ENCODE measurements at places on chromosomes 3 and 15. TPM values are rescaled to one million over a fixed set of nuclear protein-coding genes. Genes with fewer than 3 reads are reported as not detected.
A peak's percentile ranks its signal among the peaks of the same experiment; 100 is the strongest.

PATL2 gene
- 4.5 TPM for total RNA-seq

PPP1R14D gene
- total RNA-seq: not detected

DNA sequence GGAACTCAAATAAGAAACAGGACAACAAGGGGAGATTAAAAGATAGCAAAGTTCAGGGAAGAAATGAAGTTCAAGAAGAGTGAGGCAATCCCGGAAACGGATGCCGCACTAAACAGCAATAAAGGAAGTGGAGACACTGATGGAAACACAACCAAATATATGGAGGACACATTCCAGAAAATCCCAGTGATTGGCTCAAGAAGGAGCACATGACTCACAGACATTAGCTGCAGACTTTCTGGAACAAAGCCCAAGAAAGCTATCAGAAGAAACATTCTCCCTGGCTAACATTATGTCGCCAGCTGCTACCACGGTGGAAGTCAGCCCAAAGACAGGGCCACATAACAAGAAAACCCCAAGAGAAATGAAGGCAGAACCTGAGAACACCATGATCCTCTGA lies 18.1 kb upstream of the VGLL4 start:
- H3K27me3 ChIP-seq: no peaks in the 10 kb centered on the region
- no peak overlapping the region for H3K4me3 ChIP-seq
- H3K4me1 ChIP-seq: peaks cover 22% of the 10 kb centered on the region
- H3K36me3 ChIP-seq: no peaks in the 10 kb centered on the region
- no peak overlapping the region for H3K27ac ChIP-seq

DNA sequence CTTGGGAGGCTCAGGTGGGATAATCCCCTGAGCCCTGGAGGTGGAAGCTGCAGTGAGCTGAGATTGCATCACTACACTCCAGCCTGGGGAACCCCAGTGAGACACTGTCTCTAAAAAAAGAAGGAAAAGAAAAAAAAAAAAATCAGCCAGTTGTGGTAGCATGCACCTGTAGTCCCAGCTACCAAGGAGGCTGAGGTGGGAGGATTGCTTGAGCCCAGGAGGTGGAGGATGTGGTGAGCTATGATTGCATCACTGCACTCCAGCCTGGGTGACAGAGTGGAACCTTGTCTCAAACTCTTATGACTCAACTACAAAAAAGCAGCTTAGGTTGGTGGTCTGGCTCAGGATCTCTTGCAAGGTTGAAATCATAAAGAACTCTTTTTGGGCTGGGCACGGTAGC lies 19.3 kb upstream of the GPX1 start:
- H3K27me3 ChIP-seq: no peaks in the 10 kb centered on the region
- no peaks in the 10 kb centered on the region for H3K4me1 ChIP-seq
- H3K4me3 ChIP-seq: no peak overlapping the region

DNA sequence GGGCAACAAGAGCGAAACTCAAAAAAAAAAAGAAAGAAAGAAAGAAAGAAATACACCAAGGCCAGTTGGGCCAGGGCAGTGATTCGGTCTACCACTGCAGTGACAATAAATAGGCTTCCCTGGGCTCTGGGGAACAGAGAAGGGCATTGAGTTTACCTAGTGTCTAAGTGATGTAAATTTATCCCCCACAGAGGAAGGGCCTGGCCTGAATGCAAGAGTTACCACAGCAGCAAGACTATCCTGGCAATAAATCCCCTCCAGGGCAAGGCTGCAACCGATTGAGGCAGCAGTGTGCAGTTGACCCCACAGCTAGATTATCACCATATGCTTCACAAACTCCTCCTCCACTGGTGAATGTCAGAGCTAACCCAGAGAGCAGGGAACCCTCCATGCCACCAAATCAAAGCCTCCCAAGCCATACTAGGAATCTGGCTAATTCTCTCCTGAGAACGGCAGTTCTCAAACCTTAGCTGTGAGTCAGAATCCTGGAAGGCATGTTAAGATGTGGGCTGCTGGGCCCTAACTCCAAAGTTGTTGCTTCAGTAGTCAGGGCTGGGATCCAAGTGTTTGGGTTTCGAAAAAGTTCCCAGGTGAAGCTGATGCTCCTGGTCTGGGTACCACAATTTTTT lies 64.3 kb upstream of the GATM start:
- no peaks in the 10 kb centered on the region for H3K4me1 ChIP-seq
- no peak overlapping the region for H3K4me3 ChIP-seq
- peak; percentile 57 for DNase-seq
- H3K36me3 ChIP-seq: no peaks in the 10 kb centered on the region
- no peak overlapping the region for H3K27ac ChIP-seq
- no peaks in the 10 kb centered on the region for H3K27me3 ChIP-seq

DNA sequence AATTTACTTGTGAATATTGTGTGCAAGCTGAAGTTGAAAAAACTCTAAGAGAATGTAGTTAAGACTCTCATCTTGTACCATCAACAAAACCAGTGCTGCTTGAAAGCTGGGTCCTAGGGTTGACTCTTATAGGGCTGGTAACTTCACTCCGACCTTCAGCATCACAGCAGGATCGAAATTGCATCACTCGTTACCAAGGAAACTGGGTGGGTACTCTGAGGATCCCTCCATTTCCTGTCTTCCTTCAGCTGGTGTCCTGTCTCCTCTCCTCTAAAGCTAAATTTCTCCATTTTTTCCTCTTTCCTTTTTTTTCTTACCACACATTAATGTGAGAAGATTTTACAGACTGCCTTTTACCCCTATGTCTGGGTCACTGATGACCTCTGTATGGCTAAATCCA lies 3.0 kb upstream of the APH1B start:
- no peak overlapping the region for H3K27ac ChIP-seq
- H3K4me1 ChIP-seq: peaks cover 9% of the 10 kb centered on the region
- H3K27me3 ChIP-seq: no peaks in the 10 kb centered on the region
- H3K36me3 ChIP-seq: no peaks in the 10 kb centered on the region

DNA sequence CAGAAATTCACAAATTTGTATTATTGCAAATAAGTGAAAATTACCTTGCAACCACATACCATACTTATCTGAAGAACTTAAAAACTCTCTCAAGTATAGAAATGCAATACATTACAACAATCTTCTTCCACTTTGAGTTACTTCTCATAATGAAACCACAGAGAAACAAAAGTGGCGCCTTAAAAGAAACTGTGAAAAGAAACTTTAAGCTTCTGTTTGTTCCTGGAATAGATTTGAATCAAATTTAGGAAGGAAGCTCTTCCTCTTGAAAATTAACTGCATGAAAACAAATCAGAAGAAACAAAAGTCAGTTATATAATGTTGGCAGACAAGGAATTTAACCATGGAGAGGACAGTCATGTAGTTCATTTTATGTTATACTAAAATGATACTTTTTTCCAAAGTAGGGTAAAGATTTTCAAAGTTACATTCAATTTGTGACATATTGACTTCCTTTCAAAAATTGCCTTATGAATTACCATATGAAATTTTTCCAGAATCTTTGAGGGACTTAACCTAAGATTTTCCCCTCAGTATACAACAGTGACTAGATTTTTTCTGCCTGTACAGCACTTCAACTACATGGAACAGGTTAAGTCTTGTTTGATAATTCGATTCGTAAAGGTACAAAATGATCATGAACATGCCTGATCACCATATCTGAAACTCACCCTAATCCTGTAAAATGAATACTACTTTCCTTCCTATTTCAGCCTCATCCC lies 57.6 kb upstream of the TNFSF10 start:
- H3K4me1 ChIP-seq: no peaks in the 10 kb centered on the region
- H3K27ac ChIP-seq: no peak overlapping the region
- H3K27me3 ChIP-seq: no peaks in the 10 kb centered on the region
- DNase-seq: no peak

DNA sequence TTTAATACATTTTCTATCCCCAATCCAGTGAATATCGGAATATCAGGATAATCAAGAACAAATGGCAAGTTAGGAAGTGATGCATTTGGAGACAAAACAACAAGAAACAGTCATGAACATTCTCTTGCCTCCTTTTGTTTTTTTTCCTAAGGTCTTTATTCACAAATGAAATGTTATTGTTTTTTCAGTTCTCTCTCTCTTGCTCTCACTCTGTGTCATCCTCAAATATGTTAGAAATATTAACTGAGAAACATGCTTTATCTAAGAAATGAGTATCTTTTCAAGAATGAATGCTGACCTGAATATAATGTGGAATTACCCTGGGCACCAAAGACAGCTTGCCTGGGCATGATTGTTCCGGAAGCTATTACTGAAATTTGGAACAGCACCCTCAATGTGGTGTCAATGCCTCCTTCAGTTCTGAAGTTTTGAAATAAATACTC lies 51.3 kb downstream of the RBMS3 start:
- no peak overlapping the region for H3K4me3 ChIP-seq
- no peaks in the 10 kb centered on the region for H3K27me3 ChIP-seq
- no peak for DNase-seq
- H3K27ac ChIP-seq: peak overlapping the region; percentile 50
